NCI-H1436 treated with DMSO at 0.1 percent for 48 hours (cell line): ENCODE measurements at places on chromosomes 2 and 18.

- no peak for DNase-seq
These were observed 40.7 kb upstream of the KLF11 start for GRCh38 chr2:10002681-10003080.

- DNase-seq: no peak
These were observed 28.4 kb upstream of the C2orf69 start for GRCh38 chr2:199882667-199883066.

DNA sequence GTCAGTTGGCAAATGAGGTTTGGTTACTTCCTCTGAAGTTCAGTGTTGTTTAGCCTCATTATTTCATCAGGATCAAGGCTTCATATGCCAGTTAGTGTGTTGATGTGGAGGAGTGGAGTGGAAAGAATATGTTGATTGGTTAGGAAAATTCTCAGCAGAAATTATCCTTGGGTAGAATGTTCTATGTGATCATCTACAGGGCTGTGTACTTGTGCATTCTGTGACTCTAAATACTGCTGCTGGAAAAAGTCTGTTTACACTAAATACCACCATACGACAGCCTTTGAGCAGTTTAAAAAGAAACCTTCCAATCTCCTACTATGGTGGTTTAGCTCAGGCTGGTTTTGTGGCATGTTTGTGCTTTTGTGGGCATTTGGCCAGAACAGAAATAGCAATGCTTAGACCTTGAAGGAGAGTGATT is 25.8 kb downstream of the CAB39 start:
- DNase-seq: no peak

GRCh38 chr2:60092781-60093180 is 460.7 kb downstream of the BCL11A start:
- no peak for DNase-seq

- no peak for DNase-seq
These were observed 665 bp downstream of the MCM6 start for GRCh38 chr2:135875491-135876065.

DNA sequence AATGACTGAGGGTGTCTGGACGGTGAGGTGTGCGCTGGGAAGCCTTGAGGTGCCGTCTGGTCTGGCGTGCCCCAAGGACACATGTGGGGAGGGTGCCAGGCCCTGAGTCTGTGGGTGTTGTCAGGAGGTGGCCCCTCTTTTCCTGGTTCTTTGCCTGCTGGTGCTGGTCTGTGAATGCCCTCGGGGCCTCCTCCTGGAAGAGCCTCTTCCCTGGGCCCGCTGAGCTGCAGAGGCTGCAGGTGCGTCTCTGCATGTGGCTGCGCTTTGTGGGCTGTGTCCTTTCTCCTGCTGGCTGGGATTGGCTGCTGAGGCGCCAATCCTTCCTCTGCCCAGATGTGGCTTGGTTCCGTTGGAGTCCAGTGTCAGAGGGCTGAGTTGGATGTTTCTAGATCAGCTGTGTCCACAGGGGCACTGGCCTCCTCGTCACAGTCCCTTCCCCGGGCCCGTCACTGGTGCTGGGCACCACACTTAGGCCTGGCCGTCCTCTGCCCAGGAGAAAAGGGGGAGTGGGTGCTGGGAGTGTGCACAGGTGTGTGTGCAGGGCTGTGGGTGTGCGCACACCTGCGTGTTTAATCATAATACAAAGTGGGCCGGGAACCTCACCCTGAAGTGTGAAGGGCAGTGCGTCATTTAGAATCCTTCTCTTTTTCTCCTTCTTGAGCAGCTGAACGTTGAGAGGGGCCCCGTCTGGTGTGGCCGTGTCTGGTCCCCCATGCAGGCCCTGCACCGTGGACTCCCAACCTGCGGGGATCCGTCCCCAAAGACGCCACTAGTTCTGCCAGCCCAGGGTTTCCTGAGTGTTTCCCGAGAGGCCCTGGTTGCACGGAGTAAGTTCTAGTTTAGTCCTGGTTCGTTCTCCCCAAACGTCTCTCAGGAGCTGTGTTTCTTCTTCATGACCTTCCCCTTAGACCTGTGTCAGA is 35.5 kb downstream of the RTP5 start:
- no peak for DNase-seq
